ENCODE measurements at places on chromosomes 1 and 21. TPM values are rescaled to one million over a fixed set of nuclear protein-coding genes. Genes with fewer than 3 reads are reported as not detected.

Gene CA6
- total RNA-seq: not detected

Gene JAK1
- total RNA-seq: 222 TPM

Gene RPL22
- 235 TPM for total RNA-seq

Gene PWP2
- total RNA-seq: 22.0 TPM

Gene BMP8B
- total RNA-seq: 33.9 TPM

DNA sequence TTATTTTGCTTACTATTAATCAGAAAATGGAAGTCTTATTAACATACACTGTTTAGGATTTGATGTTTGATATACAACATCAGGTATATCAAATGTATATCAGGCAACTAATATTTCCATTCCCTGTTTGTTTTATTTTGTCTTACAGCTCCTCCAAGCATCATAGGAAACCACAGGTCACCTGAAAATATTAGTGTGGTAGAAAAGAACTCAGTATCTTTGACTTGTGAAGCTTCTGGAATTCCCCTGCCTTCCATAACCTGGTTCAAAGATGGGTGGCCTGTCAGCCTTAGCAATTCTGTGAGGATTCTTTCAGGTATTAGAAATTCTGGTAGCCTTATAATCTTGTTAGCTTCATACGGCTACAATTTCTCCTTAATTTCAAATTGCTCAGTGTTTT is 318.0 kb downstream of the TPR start:
- no peak for DNase-seq
- no peaks in the 10 kb centered on the region for H3K27me3 ChIP-seq

DNA sequence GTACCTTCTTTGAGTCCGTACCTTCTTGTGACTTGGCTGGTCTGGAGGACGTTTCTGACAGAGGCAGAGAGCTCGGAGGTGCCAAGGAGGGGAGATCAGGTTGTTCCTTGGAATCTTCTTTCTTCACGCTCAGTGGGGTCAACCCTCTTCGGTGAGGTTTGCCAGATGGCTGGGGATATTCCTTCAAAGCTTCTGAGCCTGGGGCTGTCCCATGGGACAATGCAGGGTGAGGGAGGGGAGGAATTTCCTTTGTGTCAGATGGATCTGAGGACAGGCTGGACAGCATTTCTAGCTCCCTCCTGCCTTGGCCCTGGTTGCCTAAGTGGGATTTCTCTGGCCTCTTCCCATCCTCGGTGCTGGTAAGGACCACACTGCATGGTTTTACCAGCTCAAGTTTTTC is 95.5 kb upstream of the EDN2 start:
- H3K4me3 ChIP-seq: no peak overlapping the region
- no peaks in the 10 kb centered on the region for H3K4me1 ChIP-seq
- H3K27ac ChIP-seq: no peak overlapping the region
- H3K27me3 ChIP-seq: no peaks in the 10 kb centered on the region

DNA sequence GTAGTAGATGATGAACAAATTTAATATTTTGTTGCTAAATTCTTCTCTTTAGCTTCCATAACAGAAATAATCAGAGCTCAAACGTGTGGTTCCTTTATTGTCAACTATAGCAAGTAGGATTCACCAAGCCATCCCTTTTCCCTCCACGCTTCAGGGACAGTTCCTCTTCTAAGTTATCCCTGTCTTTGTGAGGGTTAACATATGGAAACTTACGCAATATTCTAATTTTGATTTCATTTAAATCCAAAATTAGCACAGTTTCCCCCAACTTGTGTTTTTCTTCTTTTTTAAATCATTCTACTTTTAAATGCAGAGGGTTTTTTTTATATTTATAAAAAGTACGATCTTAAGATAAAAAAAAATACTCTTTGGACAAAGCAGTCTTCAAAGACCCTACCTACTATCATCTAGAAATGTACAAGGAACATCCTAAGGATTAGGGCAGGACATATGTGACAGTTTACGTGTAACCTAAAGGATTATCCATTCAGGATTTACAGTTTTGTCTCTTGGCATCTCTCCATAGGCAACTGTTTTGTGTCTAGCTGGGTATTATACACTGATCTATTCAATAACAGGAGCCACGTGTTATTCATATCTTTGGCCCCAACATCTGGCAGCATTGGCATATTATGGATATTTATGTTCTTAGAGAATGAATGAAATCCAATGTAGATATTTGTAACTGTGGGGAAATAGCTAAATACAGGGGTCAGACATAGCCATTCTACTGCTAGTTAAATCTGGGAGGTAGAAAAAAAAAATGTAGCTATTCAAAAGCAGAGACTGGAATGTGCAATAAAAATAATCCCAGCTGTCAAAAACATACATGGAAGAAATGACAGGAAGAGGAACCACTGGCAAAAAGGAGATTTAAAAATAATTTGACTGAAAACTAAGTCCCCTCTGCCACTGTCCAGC is 272.9 kb downstream of the NEGR1 start:
- H3K36me3 ChIP-seq: no peaks in the 10 kb centered on the region
- DNase-seq: no peak
- H3K27ac ChIP-seq: no peak overlapping the region
- no peak overlapping the region for H3K4me3 ChIP-seq
- no peaks in the 10 kb centered on the region for H3K27me3 ChIP-seq
- no peaks in the 10 kb centered on the region for H3K4me1 ChIP-seq

GRCh38 chr1:62144238-62144831 is 50.3 kb upstream of the L1TD1 start:
- no peaks in the 10 kb centered on the region for H3K27me3 ChIP-seq
- no peaks in the 10 kb centered on the region for H3K36me3 ChIP-seq
- H3K4me3 ChIP-seq: no peak overlapping the region
- no peak for DNase-seq
- no peak overlapping the region for H3K27ac ChIP-seq

DNA sequence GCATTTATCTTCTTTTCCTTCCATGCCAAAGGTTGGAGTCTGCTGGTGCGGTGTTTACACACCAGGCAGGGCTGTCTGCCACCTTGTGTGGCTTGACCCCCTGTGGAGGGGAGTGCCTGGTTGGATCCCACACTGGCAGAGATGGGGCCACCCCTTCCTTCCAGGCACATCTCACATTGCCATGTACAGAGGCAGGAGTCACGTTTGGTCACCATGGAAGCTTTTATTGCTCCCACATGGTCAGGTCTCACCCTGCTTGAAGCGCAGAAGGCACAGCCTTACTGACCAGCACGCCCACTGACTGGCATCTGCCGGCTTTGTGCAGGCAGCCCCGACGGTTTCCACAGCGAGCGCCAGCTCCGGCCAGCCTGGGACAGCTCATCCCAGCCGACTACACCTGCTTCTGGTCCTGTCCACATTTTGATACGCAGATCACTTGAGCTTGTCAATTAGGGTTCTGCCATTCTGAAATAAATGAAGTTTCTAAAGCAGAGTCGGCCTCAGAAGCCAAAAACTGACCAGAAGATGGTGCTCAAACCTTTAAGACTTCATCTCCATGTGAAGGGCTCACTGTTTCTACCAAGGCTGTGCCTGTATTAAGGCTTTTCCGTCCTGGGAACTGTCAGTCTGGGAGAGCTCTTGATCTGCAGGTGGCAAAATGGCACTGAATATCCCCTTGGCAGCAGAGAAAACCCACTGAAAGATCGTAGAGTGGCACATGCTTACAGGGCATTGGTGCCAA is 35.6 kb upstream of the EPHA8 start:
- H3K27ac ChIP-seq: no peak overlapping the region
- peaks cover 10% of the 10 kb centered on the region for H3K36me3 ChIP-seq
- H3K27me3 ChIP-seq: no peaks in the 10 kb centered on the region
- H3K4me1 ChIP-seq: no peaks in the 10 kb centered on the region
- no peak overlapping the region for H3K4me3 ChIP-seq
- no peak for DNase-seq

Gene CD244
- total RNA-seq: 0.90 TPM

- H3K36me3 ChIP-seq: no peaks in the 10 kb centered on the region
- H3K27me3 ChIP-seq: no peaks in the 10 kb centered on the region
- DNase-seq: no peak
Measured at GRCh38 chr21:40120940-40121575, 253.8 kb downstream of the PCP4 start.

GRCh38 chr1:51305371-51305823 is 25.0 kb downstream of the TTC39A start:
- no peak overlapping the region for H3K4me3 ChIP-seq
- no peaks in the 10 kb centered on the region for H3K36me3 ChIP-seq

GRCh38 chr1:81547912-81548303 is 252.8 kb upstream of the ADGRL2 start:
- no peak overlapping the region for H3K27ac ChIP-seq
- DNase-seq: no peak
- H3K4me1 ChIP-seq: no peaks in the 10 kb centered on the region
- H3K36me3 ChIP-seq: no peaks in the 10 kb centered on the region
- H3K27me3 ChIP-seq: no peaks in the 10 kb centered on the region

DNA sequence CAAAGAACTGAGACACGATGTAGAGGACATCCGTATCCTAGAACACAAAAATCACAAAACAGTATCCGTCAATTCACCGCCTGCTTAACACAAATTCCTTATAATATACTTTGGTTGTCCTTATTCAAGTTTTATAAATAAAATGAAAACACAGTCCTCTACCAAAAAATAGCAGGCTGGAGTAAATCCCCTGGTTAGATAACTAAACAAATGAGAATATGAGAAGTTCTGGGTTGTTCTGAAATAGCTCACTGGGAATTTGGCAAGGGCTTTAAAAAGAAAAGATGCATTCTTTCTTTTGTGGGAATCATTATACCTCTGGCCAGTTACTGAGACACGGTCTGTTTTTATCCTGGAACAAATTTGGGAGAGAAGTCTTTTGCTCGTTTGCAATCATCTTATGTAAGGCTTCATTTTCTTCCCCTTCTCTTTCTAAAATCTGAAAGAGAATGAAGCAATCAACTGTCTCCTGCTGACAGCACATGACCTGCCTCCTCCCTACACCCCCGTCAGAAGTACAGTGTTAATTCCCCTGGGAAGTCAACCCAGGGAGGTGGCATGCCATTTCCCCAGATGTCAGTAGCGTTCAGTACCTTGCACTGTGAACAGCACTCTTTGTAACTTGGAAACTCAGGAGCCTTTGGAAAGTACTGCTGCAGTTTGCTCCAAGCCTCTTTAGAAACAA is 37.1 kb upstream of the RAP1GAP start:
- DNase-seq: no peak
- H3K36me3 ChIP-seq: peaks cover 45% of the 10 kb centered on the region
- H3K4me1 ChIP-seq: peaks cover 49% of the 10 kb centered on the region
- H3K27me3 ChIP-seq: no peaks in the 10 kb centered on the region
- peak overlapping the region; percentile 72 for H3K27ac ChIP-seq

DNA sequence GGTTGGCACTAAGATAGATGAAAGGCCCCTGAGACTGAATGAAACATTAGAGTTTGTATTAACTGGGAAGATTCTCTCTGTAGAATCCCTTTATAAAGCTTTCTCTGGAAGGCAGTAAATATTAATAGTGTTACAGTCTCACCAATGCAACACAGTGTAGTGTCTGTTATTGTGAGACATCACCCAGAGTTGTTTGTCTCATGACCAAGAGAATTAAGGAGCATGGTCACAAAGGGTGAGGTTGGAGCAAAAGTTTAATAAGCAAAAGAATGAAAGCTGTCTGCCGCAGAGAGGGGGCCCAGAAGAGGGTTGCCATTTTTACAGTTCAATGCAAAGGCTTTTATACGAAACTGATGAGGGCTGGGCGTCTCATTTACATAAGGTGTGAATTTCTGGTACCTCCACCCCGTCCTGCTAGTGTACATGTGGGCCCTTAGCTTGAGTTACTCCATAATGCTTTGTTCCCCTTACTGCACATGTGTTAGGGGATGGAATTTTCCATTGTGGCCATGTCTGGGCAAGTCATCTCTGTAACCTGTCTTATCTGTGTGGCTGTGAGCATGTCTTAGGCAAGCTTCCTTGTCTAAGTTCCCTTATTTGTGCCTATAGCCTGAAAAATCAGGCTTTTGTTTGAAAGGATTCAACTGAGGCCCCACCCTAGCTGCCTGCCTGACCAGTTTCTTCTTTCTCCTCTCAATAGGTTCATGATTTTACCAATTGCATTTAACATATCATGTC is 184.1 kb downstream of the RASAL2 start:
- no peaks in the 10 kb centered on the region for H3K4me1 ChIP-seq
- no peaks in the 10 kb centered on the region for H3K36me3 ChIP-seq
- no peak overlapping the region for H3K4me3 ChIP-seq
- no peak overlapping the region for H3K27ac ChIP-seq

Gene ASCL5
- not detected for total RNA-seq

GRCh38 chr21:16578912-16579311 is 849.1 kb downstream of the USP25 start:
- H3K4me3 ChIP-seq: no peak overlapping the region
- H3K27me3 ChIP-seq: no peaks in the 10 kb centered on the region
- H3K36me3 ChIP-seq: no peaks in the 10 kb centered on the region

- no peaks in the 10 kb centered on the region for H3K36me3 ChIP-seq
- H3K27me3 ChIP-seq: no peaks in the 10 kb centered on the region
- H3K27ac ChIP-seq: no peak overlapping the region
- H3K4me1 ChIP-seq: no peaks in the 10 kb centered on the region
- H3K4me3 ChIP-seq: no peak overlapping the region
- DNase-seq: no peak
Measured at GRCh38 chr1:216553040-216553439, 129.8 kb upstream of the USH2A start.

GRCh38 chr1:30123896-30124295 is 599.5 kb downstream of the MATN1 start:
- no peak overlapping the region for H3K4me3 ChIP-seq
- no peak overlapping the region for H3K27ac ChIP-seq
- H3K36me3 ChIP-seq: no peaks in the 10 kb centered on the region
- DNase-seq: no peak
- no peaks in the 10 kb centered on the region for H3K27me3 ChIP-seq

DNA sequence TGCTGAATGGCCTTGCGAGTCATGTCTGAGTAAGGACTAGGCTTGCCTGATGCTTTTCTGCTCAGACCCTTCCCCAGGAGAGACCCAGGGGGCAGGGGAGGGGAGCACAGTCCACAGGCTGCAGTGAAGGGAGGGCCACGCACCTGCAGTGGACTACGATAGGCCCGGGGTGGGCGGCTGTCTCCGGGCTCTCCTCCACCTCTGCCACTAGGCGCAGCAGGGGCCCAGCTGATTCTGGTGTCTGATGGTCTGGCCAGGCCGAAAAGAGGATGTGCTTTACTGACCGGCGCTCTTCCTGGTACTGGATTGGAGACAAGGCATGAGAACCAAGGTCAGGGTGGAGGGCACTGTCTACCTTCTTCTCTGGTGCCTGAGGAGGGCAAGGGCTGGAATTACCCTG is 7.9 kb upstream of the ARL8A start:
- H3K4me1 ChIP-seq: peaks cover 10% of the 10 kb centered on the region
- no peak for DNase-seq
- no peak overlapping the region for H3K4me3 ChIP-seq
- no peaks in the 10 kb centered on the region for H3K27me3 ChIP-seq

DNA sequence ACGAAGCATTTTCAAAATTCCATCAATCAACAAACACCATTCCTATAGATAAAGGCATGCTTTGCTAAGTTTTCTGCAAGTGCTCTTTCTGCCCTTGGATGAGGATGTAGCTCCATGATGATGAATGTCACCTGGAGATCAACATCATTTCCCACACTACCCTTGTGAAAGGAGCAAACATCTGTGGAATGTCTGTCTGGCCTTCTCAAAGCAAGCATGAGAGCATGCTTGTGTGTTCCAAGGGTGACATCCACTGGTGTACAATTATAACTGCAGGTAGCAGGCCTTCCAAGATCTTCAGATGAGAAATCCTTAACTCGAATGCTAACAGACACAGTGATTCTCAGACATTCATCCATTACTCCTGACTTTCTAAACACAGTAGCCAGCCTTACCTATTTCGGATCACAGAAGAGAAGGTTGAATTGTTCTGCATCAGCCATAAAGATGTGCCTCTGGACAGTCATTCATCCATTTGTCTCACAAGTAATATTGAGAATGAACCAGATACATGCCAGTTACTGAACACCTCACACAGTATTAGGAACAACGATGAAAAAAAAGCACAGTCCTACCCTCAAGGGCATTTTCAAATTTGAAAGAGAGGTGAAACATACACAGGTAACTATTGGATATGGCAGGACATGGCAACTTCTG is 162.4 kb downstream of the TPR start:
- DNase-seq: peak; percentile 41
- no peak overlapping the region for H3K4me3 ChIP-seq
- H3K4me1 ChIP-seq: no peaks in the 10 kb centered on the region
- H3K36me3 ChIP-seq: no peaks in the 10 kb centered on the region
